ENCODE measurements at places on chromosomes 5 and 9.

- DNase-seq: no peak
Observed at GRCh38 chr9:127130235-127130634, 7.8 kb upstream of the ANGPTL2 start.

GRCh38 chr9:135746565-135746964, 44.6 kb downstream of the KCNT1 start:
- no peak for DNase-seq

GRCh38 chr9:113493203-113493520, 29.6 kb downstream of the RGS3 start:
- no peak for DNase-seq

DNA sequence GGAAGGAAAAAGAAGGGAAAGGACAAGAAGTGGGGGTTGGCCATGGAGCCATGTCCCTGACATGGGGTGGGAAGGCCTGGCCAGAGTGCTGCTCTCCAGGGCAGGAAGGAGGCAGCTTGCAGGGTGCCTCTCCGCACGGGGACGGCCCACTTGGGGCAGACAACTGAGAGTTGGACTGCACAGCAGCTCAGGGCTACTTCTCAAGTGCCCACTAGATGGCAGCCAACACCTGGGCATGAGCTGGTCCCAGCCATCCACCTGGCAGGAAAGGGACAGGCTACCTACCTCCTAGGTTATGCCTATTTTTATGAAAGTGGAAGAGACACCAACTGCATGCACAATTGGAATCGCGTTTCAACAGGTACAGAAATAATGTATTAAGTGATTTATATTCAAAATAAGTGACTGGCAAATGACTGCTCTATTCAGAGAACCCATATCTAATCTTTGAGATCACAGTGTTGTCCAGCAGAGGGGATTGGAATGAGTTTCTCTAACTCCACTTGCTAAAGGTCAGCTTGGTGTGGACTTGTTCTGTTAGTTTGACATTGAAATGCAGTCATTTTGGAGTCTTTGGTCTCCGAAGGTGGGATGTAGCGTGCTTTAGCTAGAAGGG, 113.4 kb downstream of the SYK start:
- peak; percentile 59 for DNase-seq

- peak; percentile 63 for DNase-seq
Observed at GRCh38 chr9:122810306-122810946, 10.5 kb downstream of the OR1K1 start.

DNA sequence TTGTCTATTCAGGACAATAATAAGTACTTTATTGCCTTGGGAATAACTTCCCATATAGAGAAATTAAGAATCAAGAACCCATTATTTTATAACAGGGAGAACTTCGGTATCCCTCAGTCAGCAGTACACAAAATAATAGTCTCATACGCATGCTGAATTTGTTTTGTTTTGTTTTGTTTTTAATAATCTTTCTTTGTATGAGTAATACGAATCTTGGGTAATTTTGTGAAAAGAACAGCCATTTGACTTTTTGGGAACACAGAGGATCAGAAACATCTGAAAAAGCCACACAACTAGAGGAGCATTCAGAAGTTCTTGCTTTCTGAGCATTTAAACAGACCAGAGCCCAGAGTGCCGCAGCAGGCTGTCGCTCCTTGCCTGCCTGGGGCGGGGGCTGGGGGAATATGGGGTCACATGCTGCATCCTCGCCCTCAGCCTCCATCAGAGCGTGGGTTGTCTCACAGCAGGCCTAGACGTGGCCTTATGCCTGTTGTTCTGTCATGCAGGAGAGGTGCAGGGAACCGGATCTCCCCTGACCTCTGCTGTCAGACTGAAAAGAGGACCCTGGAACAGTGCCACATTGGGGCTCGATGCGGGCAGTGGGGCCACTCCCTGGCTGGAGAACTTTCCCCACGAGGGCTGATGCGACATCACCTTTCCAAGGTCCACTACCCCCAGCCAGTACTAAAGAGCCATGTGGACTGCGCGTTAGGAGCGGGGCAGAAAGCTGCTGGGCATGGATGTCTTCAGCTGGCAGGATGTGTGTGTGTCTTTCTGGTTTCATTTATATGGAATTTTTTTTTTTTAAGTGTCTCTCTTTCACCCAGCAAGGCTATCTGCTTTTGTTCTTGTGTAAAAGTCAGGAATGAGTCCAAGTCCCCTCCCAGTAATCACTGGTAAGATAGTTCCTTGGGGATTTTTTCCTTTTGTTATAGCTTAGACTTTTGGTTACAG, 133.4 kb upstream of the OTULINL start:
- peak; percentile 84 for DNase-seq

DNA sequence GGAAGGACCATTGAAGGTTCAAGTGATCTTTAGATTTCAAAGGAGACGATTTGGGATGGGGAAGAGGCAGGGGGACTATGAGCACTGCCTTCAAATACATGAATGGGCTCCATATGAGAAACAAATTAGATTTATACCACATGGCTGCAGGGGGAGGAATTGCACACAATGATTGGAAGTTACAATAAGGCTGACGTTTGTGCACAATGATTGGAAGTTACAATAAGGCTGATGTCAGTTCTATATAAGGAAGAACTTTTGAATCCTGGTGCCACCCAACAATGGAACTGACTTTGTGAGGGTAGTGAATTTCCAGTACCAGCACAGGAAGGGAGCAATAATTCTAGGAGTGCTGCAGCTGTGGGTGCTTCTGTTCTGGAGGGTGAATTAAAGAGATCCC, 95.7 kb upstream of the PTGER4 start:
- no peak for DNase-seq

DNA sequence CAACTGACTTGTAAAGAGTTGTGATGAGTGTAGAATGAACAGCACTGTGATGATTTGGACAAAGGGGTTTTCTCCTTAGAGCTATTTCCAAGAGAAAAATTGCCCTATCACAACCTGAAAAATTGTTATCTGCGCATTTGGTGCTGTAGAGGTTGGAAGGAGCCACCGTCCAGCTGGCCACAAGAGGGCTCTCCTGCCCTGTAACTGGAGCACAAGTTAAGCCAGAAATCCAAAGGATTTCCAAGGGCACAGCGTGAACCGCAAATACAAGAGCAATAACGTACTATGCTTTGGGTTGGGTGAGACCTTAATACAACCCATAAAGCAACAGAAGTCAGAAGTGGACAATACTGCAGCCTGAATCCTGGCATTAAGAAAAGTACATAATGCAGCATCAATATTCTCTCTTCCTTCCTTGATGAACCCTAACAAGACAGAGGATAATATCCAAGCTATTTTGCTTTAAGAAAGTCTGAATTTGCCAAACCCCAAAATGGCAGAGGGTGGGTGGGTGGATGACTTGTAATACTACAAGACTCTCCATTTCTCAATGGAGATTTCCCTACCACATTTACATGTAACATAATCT, 56.8 kb upstream of the SMIM32 start:
- peak; percentile 64 for DNase-seq

- no peak for DNase-seq
Observed at GRCh38 chr9:131095666-131096268, 564 bp upstream of the AIF1L start.

DNA sequence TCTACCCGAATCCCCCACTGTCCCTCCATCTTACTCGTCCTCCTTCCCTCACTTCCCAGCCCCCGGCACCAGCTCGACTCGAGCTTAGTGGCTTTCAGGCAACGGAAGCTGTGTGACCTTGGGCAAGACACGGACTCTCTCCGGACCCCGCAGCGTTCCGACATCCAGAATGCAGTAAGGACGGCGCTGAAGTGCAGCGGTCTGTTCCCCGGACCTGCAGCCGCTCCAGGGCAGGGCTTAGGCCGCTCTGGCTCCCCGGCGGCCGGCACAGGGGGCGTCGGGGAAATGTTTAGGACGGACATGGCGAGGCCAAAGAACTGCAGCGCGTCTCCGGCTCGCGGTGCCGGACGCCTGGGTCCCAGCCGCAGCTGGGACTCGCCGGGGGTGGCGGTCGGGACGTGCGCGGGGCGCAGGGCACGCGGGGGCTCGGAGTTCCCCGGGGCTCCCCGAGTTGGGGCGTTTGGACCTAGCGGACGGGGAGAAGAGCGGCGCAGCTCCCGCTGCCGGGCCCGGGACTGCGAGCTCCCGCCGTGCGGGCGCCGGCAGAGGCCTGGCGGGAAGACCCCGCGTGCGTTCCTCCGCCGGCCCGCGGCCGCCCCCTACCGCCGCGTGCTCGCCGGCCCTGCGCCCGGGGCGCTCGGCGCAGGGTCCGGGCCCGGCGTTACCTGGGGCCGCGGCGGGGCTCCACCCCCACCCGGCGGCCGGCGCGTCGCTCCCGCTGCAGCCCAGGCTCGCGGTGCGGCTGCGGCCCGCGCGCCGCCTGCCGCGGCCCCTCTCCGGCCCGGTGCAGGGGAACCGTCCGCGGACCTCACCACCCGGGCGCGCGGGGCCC, 5.6 kb upstream of the RNF44 start:
- DNase-seq: no peak

GRCh38 chr9:132200706-132201105, 38.8 kb downstream of the NTNG2 start:
- DNase-seq: no peak

DNA sequence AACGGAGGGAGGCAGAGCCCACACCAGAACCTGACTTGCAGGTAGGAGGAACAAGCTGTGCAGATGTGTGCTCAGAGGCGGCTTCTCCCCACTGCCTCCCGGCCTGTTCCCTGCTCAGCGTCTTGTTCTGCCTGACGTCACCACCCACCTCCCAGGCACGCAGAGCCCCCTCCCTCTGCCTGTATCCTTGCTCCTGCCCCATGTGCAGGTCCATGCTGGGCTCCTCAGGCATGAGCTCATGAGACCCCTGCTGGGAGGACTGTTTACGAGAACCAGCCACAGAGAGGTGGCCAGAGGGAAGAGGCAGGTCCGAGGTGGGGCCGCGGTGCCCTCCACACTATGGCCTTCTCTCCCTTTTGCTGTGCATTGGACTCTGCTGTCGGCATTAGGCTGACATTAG, 45.5 kb downstream of the SLC6A3 start:
- DNase-seq: no peak

Data from fibroblast of gingiva (primary cell).